ENCODE measurements at places on chromosomes 6 and 20.
A peak's percentile ranks its signal among the peaks of the same experiment; 100 is the strongest.

DNA sequence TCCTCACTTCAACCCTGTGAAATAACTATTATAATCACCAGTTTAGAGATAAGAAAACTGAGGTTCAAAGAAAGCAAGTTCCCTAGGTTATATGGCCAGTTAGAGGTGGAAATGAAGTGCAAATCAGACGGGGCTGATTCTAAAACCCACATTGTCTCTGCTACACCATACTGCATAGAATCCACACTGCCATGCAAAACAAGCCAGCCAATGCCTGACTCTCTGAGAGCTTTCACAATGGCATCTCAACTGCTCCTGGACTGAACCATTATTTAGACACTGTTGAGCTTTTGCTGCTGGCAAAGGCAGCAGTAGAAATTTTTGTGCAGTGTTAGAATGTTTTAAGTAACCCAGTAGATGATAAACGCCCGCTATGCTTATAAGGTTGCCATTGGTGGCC is 195.2 kb upstream of the CNR1 start:
- DNase-seq = no peak

DNA sequence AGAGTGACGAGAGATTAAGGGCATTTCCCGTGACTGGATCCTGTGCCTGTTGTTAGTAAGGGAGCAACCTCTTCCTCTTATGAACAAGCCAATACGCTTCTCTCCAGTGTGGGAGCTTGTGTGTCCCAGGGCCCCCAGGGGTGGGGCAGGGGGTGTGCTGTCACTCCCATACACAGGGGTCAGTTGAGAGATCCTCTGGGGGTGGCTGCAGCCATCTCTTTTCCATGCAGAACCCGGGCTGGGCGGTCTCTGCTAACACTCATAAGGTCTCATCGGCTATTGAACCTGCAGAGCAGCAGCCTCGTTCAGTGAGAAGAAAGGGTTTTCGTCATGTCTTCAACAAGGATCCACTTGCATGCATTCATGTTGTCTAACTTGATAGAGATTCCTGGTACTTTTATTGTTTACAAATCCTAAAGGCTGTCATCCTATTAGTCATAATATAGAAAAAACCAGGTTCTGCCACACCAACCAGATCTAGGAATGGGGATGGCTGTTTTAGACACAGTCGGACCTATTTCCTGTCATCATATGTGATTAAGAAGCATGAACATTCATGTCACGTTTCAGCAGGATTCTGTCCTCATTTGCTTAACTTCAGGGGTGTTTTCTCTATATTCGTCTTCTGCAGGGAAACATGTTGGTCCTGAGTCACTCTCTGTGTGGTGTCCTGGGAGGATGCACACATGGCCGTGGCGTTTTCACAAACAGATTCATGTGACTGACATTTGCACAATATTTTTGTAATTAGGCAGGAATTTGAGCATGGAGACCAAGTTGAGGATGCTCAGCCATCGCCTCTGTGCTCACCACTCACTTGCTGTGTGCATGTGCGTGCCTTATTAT is 13.3 kb upstream of the THBS2 start:
- no peak for DNase-seq

DNA sequence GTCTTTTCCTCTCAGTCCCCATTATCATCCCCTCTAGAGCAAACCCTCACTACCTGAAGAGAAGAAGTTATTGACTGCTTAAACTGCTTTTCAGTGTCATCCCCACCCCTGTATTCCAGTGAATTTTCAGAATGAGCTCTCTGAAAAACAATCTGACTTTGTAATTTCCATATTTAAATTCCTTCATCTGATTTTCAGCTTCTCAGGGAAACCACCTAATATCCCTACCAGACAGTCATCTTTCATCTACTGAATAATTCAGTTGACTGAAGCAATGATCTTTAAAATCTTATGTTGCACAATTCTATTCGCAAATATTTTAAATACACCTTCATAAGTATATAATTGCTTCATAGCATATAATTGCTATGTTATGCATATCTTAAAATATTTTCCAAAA is 258.7 kb downstream of the HTR1B start:
- DNase-seq = peak; percentile 25

GRCh38 chr20:46013829-46014516 is 5.3 kb downstream of the MMP9 start:
- peak; percentile 60 for DNase-seq

DNA sequence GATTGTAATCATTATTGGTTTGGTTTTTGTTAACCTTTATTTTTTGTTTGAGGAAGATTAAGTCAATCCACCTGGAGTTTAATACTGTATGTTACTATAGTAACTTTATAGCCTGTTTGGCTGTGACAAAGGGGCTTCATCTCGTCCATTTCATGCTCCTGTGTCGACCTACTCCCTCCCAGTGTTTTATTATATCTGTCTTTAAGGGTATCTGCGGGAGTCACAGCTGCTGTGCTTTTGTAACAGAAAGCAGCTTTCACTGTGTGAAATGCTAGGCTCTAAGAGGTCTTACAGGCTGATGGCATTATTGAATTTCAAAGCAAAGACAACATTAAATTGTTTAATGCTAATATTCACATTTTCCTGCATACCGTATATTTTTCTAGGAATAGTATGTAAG is 698.0 kb upstream of the POU3F2 start:
- DNase-seq = no peak

DNA sequence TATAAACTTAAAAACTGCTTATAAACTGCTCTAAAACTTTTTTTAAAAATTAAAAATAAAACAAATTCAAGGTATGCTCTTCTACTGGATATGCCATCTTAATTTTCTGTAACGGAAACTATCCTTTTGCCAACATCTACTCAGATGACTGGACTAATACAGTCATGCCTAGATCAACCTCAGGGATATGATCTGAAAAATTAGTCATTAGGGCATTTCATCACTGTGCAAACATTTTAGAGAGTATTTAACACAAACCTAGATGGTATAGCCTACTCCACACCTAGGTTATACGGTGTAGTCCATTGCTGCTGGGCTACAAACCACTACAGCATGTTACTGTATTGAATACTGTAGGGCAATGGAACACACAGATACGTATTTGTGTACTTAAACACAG is 64.8 kb downstream of the TRIM27 start:
- no peak for DNase-seq

GRCh38 chr20:25372584-25373336 is 17.9 kb downstream of the ABHD12 start:
- DNase-seq = no peak

GRCh38 chr6:127547215-127547614 is 28.1 kb upstream of the MTCL3 start:
- DNase-seq = no peak

- DNase-seq = no peak
Measured at GRCh38 chr6:167762259-167762962, 64.3 kb upstream of the AFDN start.

GRCh38 chr20:45758096-45758495 is 33.6 kb downstream of the WFDC3 start:
- no peak for DNase-seq

DNA sequence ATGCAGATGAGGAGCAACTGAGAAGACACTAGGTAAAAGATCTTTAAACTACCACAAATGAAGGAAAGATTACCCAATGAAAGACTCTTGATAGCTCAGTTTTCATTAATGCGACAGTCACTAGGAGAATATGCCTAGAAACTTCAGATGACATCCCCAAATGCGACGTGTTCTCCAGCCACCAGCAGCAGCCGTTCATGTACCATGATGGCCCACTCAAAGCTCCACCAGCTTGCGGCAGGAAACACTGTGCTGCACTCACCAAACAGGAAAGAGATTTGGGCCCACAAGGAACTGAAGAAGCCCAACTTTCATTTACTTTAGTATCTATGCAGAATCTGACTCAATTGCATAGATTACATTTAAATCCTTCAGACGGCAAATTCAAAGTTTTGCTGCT is 7.5 kb downstream of the DIDO1 start:
- DNase-seq = no peak

DNA sequence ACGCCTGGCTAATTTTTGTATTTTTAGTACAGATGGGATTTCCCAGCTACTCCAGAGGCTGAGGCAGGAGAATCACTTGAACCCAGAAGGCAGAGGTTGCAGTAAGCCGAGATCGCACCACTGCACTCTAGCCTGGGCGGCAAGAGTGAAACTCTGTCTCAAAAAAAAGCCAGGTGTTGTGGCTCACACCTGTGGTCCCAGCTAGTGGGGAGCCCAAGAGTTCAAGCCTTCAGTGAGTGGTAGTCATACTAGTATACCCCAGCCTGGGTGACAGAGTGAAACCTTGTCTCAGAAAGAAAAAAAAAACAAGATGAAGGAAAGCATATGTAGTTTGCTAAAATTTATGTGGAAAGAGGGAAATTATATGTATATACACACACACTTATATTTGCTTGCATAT is 20.0 kb upstream of the POU5F1 start:
- DNase-seq = no peak

GRCh38 chr6:147108259-147108910 is 95.8 kb upstream of the STXBP5 start:
- DNase-seq = no peak

GRCh38 chr6:390914-391558 is 516 bp upstream of the IRF4 start:
- no peak for DNase-seq

DNA sequence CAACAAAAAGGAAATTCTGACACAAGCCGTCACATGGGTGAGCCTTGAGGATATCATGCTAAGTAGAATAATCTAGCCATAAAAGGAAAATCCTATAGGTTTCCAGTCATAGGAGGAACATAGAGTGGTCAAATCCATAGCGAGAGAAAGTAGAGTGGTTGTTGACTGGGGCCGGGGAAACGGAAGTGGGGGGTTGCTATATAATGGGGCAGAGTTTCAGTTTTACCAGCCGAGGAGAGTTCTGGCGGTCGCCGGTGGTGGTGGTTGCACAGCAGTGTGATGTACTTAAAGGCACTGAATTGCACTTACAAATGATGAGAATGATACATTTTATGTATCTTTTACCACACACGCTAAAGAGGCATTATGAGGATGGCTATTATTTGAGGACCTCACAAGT is 4.9 kb downstream of the GPR31 start:
- no peak for DNase-seq

Measured in NCI-H526 treated with DMSO at 0.1 percent for 48 hours (cell line).